ENCODE measurements at places on chromosomes 11 and 22. TPM values are rescaled to one million over a fixed set of nuclear protein-coding genes. Genes with fewer than 3 reads are reported as not detected.

Gene TRIM29
- 0.51 TPM for total RNA-seq

Gene BUD13
- 9.5 TPM for total RNA-seq

Gene ADORA2A
- total RNA-seq, result 1.8 TPM

Gene SLC22A12
- not detected for total RNA-seq

Gene TYR
- total RNA-seq, result not detected

Gene FXYD6
- total RNA-seq, result not detected

Gene CLMP
- total RNA-seq, result 111 TPM

Gene SCGB1A1
- total RNA-seq, result not detected

Gene KRTAP5-1
- not detected for total RNA-seq

Gene EHD1
- 40.4 TPM for total RNA-seq

Gene ART5
- not detected for total RNA-seq

Gene TBX1
- not detected for total RNA-seq

Gene VPREB1
- total RNA-seq, result not detected
